ENCODE measurements at places on chromosomes 1 and 21.

GRCh38 chr1:1100296-1100695, 15.6 kb downstream of the C1orf159 start:
- no peaks in the 10 kb centered on the region for H3K27me3 ChIP-seq
- H3K36me3 ChIP-seq, result no peaks in the 10 kb centered on the region
- no peaks in the 10 kb centered on the region for H3K4me1 ChIP-seq
- peak; percentile 17 for DNase-seq

DNA sequence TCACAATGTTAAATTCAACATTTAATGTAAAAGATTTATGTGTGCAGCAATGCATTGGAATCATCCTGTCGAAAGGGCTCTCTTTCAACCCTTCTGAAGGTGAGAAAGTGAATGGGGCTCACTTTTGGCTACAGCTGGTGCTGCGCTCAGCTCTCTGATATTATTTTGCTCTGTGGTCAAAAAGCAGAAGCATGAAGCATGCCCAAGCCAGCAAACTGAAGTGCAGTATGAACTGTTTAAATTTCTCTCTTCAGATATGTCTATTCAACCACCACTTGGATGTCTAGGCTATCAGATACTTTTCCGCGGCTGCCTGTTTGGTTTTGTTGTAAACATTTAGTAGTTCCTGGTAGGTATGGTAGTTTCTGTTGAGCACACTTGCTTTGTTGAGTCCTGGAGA, 216.9 kb upstream of the TMPRSS15 start:
- no peak overlapping the region for H3K4me3 ChIP-seq
- H3K27me3 ChIP-seq, result no peaks in the 10 kb centered on the region
- H3K4me1 ChIP-seq, result no peaks in the 10 kb centered on the region
- no peaks in the 10 kb centered on the region for H3K36me3 ChIP-seq
- H3K27ac ChIP-seq, result no peak overlapping the region

GRCh38 chr21:42599486-42599885, 53.9 kb upstream of the PDE9A start:
- no peaks in the 10 kb centered on the region for H3K36me3 ChIP-seq
- no peaks in the 10 kb centered on the region for H3K27me3 ChIP-seq
- H3K27ac ChIP-seq, result no peak overlapping the region
- no peak overlapping the region for H3K4me3 ChIP-seq
- H3K4me1 ChIP-seq, result no peaks in the 10 kb centered on the region

GRCh38 chr1:232178191-232178590, 451.7 kb downstream of the SIPA1L2 start:
- no peaks in the 10 kb centered on the region for H3K4me1 ChIP-seq
- DNase-seq, result no peak
- no peaks in the 10 kb centered on the region for H3K27me3 ChIP-seq
- no peak overlapping the region for H3K27ac ChIP-seq
- no peaks in the 10 kb centered on the region for H3K36me3 ChIP-seq

GRCh38 chr1:16135501-16135900, 20.4 kb downstream of the EPHA2 start:
- DNase-seq, result no peak
- no peaks in the 10 kb centered on the region for H3K4me1 ChIP-seq
- H3K36me3 ChIP-seq, result peaks cover 53% of the 10 kb centered on the region

- no peaks in the 10 kb centered on the region for H3K36me3 ChIP-seq
- H3K4me3 ChIP-seq, result no peak overlapping the region
- peak; percentile 22 for DNase-seq
These were observed 97.6 kb downstream of the CC2D1B start for GRCh38 chr1:52268372-52268771.

DNA sequence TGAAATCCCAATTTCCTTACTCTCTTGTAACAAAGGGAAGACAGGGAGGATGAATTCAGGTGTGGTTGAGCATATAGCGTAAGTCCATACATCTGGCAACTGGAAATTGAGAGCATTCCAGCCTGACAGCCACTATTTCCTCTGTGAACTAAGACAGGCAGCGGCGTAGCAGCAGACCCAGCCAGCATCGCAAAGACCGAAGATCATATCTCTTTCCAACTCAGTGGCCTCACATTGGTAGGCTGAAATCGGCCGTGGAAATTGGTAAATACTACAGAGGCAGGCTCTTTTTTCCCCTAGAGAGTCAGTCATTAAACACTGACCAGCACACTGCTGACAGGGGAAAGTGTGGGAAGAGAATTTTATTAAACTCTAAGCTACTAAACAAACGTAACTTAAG, 43.4 kb downstream of the TARBP1 start:
- no peak overlapping the region for H3K27ac ChIP-seq
- DNase-seq, result no peak
- H3K4me3 ChIP-seq, result no peak overlapping the region
- no peaks in the 10 kb centered on the region for H3K27me3 ChIP-seq
- H3K36me3 ChIP-seq, result no peaks in the 10 kb centered on the region

GRCh38 chr1:36689992-36690391, 207.3 kb upstream of the CSF3R start:
- H3K4me1 ChIP-seq, result no peaks in the 10 kb centered on the region
- no peaks in the 10 kb centered on the region for H3K36me3 ChIP-seq
- no peak overlapping the region for H3K4me3 ChIP-seq
- H3K27ac ChIP-seq, result no peak overlapping the region

DNA sequence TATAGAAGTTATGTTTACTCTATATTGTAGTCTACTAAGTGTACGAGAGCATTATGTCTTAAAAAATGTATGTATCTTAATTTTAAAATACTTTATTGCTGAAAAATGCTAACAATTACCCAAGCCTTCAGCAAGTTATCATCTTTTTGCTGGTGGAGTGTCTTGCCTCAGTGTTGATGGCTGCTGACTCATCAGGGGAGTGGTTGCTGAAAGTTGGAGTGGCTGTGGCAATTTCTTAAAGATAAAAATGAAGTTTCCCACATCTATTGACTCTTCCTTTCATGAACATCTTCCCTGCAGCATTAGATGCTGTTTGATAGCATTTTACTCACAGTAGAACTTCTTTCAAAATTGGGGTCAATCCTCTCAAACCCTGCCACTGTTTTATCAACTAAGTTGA, 95.8 kb downstream of the CDC7 start:
- H3K27me3 ChIP-seq, result no peaks in the 10 kb centered on the region
- no peak overlapping the region for H3K4me3 ChIP-seq
- H3K4me1 ChIP-seq, result no peaks in the 10 kb centered on the region
- H3K27ac ChIP-seq, result no peak overlapping the region
- H3K36me3 ChIP-seq, result no peaks in the 10 kb centered on the region

- no peaks in the 10 kb centered on the region for H3K4me1 ChIP-seq
- no peaks in the 10 kb centered on the region for H3K27me3 ChIP-seq
- no peak for DNase-seq
- no peak overlapping the region for H3K27ac ChIP-seq
These were observed 39.0 kb downstream of the NEXN start for GRCh38 chr1:77927414-77927813.

DNA sequence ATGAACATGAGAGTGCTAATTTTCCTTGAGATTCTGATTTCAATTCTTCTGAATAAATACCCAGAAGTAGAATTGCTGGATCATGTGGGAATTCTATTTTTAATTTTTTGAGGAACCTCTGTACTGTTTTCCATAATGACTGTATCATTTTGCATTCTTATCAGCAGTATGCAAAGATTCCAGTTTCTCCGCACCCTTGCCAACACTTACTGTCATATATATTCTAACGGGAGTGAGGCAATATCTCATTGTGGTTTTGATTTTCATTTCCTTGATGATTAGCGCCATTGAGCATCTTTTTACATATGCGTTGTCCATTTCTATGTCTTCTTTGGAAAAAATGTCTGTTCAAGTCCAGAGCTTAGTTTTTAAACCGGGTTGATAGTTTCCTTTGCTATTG, 33.2 kb downstream of the VCAM1 start:
- H3K4me3 ChIP-seq, result no peak overlapping the region
- no peaks in the 10 kb centered on the region for H3K4me1 ChIP-seq
- no peak for DNase-seq
- no peak overlapping the region for H3K27ac ChIP-seq
- no peaks in the 10 kb centered on the region for H3K36me3 ChIP-seq

DNA sequence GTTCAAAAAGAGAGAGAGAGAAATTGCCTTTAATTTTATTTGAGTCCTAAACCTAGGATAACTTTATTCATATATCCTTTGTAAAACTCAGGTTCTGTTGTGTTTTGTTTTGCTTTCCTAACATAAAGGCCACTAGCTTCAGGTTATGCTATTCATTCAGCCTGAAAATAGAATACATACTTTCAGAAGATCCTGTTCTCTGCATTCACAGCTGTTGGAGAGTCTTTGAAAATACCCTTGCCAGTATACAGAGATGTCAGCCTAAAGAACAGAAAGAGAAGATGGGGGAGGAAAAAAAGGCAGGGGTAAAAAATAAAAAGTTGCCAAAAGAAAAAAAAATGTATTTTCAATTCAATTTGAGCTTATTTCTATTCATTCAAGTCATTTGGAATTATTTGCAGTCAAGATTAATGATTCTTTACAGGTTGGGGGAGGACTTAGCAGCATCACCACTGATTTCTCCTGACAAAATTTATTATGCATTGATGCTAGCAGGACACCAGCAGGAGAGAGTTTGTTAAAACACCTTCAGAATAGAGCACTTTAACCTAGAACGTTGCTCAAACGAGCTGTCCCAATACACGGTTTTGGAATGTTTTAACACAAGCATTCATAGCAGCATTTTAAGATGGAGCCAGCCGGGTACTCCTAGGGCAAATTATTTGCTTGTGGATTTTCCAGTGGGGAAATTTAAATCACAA, 318.5 kb downstream of the NTNG1 start:
- H3K36me3 ChIP-seq, result no peaks in the 10 kb centered on the region
- no peaks in the 10 kb centered on the region for H3K27me3 ChIP-seq

GRCh38 chr1:212553676-212554075, 54.9 kb upstream of the ATF3 start:
- no peak for DNase-seq
- no peaks in the 10 kb centered on the region for H3K4me1 ChIP-seq
- H3K27me3 ChIP-seq, result no peaks in the 10 kb centered on the region
- H3K27ac ChIP-seq, result no peak overlapping the region
- no peak overlapping the region for H3K4me3 ChIP-seq

DNA sequence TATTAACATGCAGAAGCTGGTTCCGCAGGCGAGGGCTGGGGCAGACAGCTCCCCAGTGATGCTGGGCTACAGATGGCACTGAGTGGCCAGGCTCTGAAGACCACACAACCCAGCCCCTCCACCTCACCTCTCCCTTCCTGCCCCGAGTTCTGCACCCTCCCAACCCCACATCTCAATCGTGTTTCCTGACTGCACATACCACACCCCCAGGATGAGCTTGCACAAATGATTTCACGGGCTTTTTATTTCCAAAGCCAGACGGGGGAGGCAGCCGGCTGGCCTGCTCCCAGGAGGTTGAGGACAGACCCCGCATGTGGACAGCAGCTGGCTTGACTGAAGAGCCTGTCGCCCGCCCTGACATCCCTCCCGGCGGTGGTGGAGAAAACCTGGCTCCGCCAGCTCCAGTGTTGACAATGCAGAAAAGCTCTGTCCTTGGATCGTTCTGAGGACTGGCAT, 21.4 kb upstream of the ALDH4A1 start:
- peak overlapping the region; percentile 80 for H3K27ac ChIP-seq
- H3K4me3 ChIP-seq, result no peak overlapping the region
- no peaks in the 10 kb centered on the region for H3K36me3 ChIP-seq
- no peaks in the 10 kb centered on the region for H3K27me3 ChIP-seq

DNA sequence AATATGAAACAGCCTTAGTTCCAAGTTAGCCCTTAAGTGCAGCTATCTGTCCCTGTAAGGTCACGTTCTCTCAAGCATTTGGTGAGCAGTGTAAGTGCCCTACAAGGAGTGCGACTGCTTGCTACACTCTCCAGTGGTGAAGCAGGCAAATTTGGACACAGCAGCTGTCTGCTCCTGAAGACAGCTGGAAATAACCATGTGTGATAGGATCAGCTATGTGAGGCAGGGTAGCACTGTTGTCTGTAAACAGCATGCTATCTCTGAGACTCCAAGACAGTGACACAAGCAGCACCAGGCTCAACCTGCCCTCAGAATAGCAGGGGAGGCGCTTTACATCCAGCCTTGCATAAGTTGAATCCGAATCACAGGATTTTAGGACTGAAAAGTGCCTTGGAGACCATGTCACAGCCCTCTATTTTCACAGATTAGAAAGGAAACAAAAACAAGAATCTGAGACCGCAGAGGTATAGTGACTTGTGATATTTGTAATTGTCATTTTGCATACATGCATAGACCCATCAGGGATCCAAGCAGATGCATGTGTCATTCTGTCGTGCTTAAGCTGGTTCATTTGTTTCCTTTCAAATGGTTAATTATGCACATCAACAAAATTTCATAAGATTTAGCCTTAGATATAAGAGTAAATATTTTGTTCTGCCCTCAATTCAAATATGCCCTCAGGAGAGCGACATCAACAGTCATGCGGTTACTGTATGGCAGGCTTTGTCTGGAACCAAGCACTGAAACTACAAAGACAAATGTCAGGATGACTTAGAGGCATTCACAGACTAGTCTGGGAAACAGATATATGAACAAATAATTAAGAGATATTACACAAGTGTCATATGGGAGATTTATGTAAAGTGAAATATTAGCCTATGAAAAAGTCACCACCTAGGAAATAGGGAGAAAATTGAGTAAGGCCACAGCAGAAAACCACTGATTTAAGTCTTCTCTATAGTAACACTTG, 134.9 kb upstream of the NRIP1 start:
- DNase-seq, result no peak
- H3K27me3 ChIP-seq, result no peaks in the 10 kb centered on the region
- H3K4me3 ChIP-seq, result no peak overlapping the region
- H3K4me1 ChIP-seq, result no peaks in the 10 kb centered on the region

- no peak overlapping the region for H3K27ac ChIP-seq
- DNase-seq, result no peak
- H3K4me3 ChIP-seq, result no peak overlapping the region
- no peaks in the 10 kb centered on the region for H3K36me3 ChIP-seq
- H3K4me1 ChIP-seq, result no peaks in the 10 kb centered on the region
These were observed 108.5 kb upstream of the SERTAD4 start for GRCh38 chr1:210123924-210124589.

DNA sequence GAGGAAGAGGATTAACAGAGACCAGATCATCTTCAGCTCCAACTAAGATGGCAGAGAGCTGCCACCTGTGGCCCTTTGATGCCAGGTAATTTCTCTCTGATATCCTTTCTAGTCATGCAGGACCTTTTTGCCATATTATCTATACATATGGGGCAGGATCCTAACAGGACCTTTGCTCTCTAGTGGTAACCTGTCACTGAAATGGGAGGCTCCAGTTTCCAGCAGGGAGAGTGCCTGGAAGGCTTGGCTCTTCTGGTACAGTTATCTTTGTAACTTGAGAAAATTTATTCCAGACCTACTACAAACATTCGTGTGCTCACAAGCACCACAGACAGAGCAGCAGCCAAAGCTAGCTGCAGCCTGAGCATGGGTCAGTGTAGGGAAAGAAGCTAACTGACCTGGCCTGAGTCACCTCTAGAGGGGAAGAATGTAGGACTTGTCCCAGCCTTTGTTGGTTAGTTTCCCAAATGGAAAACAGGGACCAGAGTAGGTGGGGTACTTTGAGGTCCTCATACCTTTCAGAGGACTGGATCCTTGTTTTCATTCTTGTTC, 86.5 kb upstream of the MACF1 start:
- H3K36me3 ChIP-seq, result no peaks in the 10 kb centered on the region
- H3K27ac ChIP-seq, result peak overlapping the region; percentile 65
- H3K4me1 ChIP-seq, result peaks cover 47% of the 10 kb centered on the region
- no peak for DNase-seq
- no peak overlapping the region for H3K4me3 ChIP-seq

GRCh38 chr1:30679976-30680305, 43.4 kb downstream of the MATN1 start:
- H3K27ac ChIP-seq, result no peak overlapping the region
- H3K4me3 ChIP-seq, result no peak overlapping the region
- H3K27me3 ChIP-seq, result no peaks in the 10 kb centered on the region
- no peak for DNase-seq
- H3K4me1 ChIP-seq, result no peaks in the 10 kb centered on the region
- no peaks in the 10 kb centered on the region for H3K36me3 ChIP-seq

All from right lobe of liver (tissue), 6 donors.